ENCODE measurements at places on chromosomes 2 and 18.

DNA sequence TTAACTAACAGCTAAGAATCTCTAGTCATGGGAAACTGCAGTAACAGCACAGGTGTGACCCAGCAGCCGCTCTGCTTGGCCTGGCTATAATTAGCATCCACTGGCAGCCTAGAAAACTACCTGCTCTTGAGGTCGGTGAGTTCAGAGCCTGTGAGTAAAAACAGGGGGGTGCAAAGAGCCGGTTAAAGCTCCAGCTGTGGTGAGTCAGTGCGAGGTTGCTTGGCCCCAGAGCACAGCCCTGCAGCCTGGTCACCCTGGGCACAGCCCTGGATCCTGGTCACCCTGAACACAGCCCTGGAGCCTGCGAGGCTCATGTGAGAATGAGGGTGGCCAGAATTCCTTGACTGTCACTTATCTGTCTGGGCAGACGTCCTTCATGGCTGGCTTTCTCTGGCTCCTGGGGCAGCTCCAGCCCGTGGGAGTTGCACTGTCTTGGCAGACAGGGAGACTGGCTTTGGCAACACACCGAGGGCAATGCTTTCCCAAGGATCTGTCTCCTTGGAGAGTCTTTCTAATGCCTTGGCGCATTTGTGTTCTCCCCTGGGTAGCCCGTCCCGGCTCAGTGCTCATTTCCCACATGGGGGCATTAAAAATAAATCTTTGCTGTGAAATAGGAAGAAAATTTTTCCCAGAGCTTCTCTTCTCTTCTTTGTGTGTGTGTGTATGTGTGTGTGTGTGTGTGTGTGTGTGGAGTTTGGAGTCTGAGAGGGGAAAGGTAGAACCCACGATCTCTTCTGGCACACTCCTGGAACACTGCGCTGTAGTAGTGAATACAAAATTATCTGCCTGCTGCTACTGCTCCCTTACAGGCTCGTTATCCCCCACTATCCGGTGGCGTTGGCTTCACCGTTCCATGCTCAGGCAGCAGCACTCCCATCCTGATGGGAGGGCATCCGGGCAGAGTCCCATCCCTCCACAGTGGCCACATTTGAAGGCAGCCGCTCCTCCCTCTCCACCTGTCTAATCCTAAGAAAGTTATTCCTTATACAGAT, 250.2 kb upstream of the MEX3C start:
- no peak for DNase-seq

DNA sequence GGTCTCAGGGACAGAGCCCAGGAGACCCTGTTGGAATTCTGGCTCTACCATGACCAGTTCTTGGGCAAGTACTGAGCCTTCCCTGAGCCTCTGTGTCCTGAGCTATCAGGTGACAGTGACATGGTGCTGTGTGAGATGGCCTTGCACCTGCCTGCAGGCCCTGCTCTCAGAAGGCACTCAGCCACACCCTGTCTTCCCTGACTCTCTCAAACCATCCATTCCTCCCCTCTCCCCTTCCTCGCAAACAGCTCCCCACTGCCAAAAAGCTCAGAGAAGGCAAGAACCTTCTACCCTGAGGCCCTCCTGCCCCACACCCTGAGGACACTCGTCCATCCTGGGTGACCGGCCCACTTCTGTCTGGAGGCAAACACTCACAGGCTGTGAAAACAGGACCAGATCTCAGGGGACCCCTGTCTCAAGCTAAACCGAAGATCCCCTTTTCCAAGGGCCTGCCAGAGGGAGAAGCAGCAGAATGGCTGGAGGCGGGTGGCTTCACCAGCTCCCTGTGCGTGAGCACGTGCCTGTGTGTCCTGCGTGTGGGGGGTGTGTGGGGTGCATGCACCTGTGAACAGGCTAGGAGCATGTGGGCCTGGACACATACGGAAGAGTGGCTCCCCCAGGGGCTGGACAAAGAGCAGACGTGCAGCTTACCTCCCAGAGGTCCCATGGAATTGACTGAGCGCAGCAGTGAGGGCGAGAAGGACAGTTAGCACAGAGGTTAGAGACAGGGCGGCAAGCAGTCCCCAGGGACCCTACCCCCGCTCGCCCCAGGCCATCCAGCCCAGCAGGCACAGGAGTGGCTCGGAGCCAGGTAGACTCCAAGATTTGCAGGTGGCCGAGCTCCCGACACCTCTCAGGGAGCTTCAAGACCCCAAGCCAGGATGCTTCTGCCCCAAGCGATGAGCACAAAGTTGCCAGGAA, 53.9 kb downstream of the BIN1 start:
- DNase-seq: no peak

GRCh38 chr2:230661072-230661957, 51.3 kb upstream of the CAB39 start:
- DNase-seq: no peak

DNA sequence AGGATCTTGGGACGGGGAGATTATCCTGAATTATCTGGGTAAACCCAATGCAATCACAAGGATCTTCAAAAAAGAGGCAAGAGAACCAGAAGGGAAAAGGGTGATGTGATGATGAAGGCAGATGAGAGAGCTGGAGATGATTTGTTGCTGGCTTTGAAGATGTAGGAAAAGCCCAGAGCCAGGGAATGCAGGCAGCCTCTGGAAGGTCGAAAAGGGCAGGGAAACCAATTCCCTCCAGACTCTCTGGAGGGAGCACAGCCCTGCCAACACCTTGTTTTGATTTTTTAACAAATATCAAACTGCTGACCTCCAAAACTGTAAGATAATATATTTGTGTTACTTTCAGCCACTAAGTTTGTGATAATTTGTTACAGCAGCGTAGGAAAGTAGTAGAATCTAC, 48.9 kb upstream of the IL1R2 start:
- DNase-seq: no peak

- no peak for DNase-seq
These were observed 213.1 kb downstream of the EXOC6B start for GRCh38 chr2:72612614-72613160.

- no peak for DNase-seq
These were observed 175.1 kb downstream of the ZFP36L2 start for GRCh38 chr2:43051338-43051737.

DNA sequence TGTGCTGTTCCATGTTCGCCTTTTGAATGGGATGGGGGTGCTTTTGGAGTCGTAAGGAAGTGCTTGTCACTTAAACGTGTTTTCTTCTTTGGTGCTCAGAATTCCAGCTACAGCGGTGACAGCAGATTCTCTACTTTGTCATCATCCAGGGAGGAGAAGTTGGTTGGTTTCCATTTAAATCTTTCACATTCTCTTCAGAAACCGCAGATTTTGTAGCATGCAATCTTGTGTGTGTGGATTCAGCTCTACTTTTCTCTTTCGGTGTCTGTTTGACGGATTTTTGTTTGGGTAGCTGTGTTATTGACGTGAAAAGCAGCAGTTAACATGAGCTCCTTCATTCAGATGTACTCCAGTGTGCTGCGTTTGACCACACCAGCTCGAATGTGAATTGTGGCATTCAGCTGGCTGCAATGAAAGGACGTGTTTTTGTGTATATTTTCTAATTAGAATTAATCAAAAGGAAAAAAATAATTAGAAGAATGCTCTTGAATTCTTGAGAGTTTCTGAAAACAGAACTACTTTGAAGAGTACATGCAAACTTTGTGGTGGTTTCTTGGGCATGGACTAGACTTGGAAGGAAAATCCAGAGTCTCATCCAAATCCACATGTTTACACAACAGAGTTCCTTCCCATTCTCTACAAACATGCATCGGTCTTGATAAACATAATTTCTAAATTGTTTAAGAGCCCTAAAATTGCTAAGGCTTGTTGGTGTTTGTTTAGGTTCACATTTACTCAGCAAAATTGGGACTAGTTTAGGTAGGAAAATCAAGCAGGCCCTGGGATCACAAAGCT, 68.7 kb upstream of the RBM44 start:
- DNase-seq: no peak

- DNase-seq: no peak
These were observed 144.8 kb upstream of the RGPD4 start for GRCh38 chr2:107681936-107682335.

Data from activated CD8-positive, alpha-beta memory T cell treated with anti-CD3 and anti-CD28 coated beads for 48 hours (primary cell).